ENCODE measurements at places on chromosomes 4 and X.
A peak's percentile ranks its signal among the peaks of the same experiment; 100 is the strongest.

- DNase-seq = peak; percentile 14
These were observed 59.9 kb downstream of the GK start for GRCh38 chrX:30713061-30713525.

DNA sequence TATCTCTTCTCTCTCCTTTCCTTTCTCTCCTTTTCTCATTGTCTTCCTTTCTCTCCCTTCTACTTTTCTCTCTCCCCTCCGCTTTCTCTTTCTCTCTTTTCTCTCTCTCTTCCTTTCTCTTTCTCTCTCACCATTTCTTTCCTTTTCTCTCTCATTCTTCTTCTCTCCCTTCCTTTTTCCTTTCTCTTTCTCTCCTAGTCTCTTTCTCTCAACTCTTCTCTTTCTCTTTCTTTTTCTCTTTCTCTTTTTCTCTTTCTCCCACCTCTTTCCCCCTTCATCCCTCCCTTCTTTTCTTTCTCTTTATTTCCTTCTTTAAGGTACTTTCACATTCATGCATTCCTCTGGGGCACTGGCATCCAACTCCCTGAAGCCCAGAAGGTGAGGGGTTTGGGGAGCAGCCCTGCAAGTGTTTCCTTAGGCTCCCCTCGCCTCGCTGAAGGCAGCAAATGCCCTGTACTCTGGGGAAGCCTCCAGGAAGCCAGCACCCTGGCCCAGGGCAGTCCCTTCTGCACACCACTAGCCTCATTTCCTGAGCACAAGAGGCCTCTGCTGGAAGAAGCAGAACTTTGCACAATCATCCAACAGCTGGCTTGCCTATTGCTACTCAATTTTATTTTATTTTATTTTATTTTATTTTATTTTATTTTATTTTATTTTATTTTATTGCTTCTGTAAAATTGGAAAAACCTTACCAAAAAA lies 124.2 kb downstream of the NFKB1 start:
- peak; percentile 25 for DNase-seq

DNA sequence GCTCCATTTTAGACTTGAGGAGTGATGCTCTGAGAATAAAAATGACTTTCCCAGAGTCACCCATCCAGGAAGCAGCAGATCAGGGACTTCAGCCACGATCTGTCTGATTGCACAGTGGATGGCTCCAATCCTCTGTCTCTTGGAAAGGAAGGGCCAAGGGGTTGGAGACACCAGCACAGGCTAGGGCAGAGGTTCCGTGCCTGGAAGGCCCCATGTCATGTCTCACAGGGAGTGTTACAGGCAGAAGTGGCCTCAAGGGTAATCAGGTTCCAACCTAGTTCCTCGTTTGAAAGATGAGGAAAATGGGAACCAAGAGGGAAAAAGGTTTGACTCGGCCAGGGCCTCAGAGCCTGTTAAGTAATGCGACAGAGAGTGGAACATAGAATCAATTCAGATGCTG lies 160.0 kb downstream of the EFNB1 start:
- DNase-seq = no peak

DNA sequence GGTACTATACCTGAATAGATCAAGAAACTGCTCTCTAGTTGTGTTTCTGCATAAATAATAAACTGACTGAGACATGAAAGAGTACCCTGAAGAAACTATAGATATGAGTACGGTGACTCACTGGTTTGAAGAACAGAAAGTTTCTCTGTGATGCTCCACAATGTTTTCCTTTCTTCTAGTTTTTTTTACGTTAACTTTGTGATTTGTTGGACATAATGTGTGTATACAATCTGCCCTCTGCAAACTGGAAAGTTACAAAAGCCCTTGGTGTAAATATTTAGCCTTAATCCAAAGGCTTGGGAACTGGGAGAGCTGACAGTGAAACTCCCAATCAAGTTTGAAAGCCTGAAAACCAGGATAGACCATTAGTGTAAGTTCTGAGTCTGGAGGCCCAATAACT lies 31.6 kb upstream of the PAPSS1 start:
- no peak for DNase-seq

DNA sequence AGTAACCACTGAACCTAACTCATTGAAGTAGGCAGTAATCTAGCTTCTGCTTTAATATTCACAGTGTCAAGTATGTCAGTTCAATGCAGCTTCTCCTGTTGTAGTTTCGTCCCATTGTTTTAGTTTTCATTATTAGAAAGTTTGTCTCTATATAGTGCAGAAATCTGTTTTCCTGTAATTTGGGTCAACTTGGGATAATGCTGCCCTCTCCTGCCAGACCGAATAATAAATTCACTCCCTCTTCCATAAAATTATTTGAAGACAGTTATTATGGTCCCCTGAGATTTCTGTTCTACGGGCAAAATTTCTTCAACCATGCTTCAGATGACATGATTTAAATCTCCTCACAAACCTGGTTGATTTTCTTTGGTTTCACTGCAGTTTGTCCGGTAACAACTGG lies 4.6 kb upstream of the LUZP4 start:
- no peak for DNase-seq

DNA sequence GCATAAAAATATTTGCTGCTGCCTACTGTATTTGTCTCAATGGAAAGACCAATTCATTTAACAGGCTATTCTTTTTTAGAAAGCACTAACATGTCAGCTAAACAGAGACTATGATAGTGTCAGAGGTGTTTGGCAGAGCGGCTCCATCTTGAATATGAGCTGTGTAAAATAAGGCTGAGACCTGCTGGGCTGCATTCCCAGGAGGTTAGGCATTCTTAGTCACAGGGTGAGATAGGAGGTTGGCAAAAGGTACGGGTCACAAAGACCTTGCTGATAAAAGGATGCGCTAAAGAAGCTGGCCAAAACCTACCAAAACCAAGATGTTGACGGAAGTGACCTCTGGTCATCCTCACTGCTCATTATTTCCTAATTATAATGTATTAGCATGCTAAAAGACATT lies 41.8 kb downstream of the NPY5R start:
- no peak for DNase-seq

All from ovary (tissue), 10 donors.